ENCODE measurements at places on chromosomes 1 and 21.

GRCh38 chr1:77316006-77316405 lies 34.2 kb downstream of the AK5 start:
- DNase-seq: no peak

GRCh38 chr1:228404107-228404720 lies 2.4 kb downstream of the TRIM11 start:
- DNase-seq: no peak

GRCh38 chr1:193558491-193559028 lies 372.1 kb upstream of the B3GALT2 start:
- DNase-seq: peak; percentile 50

DNA sequence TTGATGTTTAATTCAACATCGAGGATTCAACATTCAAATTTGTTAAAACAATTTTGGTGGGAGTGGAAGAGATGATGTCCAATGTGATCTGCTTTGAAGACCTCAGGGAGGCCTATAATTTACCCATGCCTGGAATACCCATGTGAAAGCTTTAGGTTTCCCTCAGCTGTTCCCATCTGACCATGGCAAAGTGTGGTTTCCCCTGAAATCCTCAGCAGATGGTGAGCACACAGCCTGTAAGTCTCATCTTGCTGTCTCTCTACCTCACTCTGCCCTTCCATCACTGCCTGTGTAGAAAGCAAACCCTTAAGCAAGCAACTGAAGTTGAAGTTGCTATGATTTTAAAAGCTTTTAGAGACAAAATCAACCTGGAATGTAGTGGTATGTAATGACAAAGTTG lies 80.1 kb upstream of the ATF3 start:
- no peak for DNase-seq

DNA sequence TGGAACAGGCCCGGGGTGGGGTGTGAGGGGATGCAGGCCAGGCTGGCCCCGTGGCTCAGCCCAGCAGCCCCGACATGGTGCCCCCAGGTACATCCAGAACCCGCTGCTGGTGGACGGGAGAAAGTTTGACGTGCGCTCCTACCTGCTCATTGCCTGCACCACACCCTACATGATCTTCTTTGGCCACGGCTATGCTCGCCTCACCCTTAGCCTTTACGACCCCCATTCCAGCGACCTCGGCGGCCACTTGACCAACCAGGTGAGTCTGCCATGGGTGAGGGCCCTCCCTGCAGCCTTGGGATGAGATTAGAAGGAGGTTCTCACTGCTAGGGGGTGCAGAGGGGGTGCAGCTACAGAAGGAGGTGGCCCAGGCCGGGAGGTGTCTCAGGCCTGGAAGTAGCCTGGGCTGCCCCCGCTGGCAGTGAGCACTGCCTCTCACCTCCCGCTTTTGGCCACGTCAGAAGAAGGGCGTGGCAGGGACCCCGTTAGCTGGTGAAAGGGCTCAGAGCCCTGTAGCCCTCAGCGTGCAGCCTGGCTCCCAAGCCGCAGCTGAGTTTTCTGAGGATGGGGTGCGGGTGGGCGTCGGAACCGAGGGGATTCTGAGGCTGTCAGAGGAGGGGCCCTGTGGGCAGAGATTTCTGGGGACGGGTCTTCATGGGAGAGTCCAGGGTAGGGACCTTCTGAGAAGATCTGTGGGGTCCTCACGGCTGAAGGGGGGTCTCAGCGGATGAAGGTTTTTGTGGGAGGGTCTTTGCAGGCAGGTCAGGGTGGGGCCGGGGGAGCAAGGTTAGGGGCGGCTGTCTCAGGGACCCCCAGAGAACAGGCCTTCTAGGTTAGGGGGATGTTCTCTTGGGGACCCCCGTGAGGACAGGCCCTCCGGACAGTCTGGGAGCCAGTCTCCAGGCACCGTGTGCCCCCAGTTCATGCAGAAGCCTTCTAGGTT lies 10.4 kb downstream of the TTLL10 start:
- DNase-seq: no peak

- no peak for DNase-seq
Observed at GRCh38 chr1:116712510-116712909, 41.7 kb upstream of the CD2 start.

GRCh38 chr1:169588785-169589485 lies 2.7 kb upstream of the F5 start:
- DNase-seq: no peak

DNA sequence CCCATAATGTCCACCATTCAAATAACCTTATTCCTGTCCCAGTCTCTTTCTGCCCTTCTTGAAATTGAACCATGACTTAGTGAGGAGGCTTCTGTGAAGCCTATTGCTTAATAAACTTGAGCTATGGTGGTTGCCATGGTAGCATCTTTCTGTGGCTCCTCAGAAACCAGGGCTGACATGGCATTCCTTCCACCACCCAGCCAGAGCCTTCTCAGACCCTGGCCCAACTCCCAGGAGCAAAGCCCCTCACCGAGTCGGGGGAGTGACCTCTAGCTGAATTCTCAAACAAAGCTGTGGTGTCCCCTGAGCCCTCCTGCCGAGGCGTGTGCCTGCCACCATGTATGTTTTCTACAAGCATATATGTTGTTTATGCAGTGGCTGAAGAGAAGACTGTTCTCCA lies 259.1 kb downstream of the CACNA1E start:
- no peak for DNase-seq

DNA sequence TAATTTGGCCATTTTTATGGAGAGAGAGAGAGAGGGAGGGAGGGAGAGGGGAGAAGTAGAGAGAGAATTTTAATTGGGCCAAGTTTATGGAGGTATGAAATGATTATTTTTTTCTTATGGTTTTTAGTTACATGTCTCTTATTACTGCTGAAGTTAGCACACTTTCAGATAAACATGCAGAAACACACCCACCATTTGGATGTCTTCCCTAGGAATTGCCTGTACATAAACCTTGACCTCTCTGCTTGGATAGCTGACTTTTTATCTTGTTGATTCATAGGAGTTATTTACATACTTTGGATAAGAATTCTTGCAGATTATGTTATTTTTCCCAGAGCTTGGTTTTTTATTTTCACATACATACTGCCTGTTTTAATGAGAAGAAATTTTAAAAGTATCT lies 310.2 kb upstream of the ADAMTS5 start:
- no peak for DNase-seq

- no peak for DNase-seq
Observed at GRCh38 chr1:165862448-165862847, 35.0 kb downstream of the UCK2 start.

DNA sequence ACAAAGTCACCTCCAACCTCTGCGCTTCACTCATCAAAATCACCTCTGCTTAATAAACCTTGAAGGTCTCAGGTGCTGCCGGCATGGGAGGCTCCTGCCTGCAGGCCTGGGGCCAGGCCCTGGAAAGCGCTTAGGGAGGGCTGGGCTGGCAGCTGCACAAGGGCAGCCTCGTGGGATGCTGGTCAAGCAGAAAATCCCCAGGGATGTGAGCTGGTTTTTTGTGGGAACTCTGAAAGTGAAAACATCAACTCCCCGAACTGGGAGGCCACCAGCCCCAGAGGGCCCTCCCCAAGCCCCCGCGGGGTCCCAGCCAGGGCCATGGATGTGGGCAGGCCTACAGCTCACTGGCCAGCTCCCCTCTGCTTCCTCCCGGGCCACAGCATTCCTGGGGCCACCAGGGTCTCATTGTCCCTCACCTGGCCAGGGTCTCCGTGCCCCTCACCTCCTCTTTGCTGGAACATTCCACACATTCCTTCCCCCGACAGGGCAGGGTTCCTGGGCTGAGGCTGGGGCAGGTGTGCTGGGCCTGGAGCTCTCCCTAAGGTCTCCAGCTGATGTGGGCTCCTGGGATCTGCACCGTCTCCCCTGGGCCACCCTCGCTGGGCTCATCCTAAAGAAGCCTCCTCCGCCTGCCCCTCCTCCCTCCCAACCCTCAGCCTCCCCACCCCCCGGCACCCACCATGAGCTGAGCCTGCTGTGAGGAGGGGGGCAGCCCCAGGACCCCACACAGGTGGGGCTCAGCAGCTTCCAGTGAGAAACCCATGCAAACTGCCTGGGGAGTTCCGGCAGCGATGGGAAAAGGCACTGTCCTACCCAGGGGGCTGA lies 36.0 kb upstream of the POFUT2 start:
- no peak for DNase-seq

- no peak for DNase-seq
Observed at GRCh38 chr1:239815074-239815473, 276.6 kb upstream of the FMN2 start.

- DNase-seq: no peak
Observed at GRCh38 chr1:112862753-112863426, 93.1 kb downstream of the SLC16A1 start.

GRCh38 chr1:240732390-240732789 lies 120.4 kb upstream of the GREM2 start:
- no peak for DNase-seq

DNA sequence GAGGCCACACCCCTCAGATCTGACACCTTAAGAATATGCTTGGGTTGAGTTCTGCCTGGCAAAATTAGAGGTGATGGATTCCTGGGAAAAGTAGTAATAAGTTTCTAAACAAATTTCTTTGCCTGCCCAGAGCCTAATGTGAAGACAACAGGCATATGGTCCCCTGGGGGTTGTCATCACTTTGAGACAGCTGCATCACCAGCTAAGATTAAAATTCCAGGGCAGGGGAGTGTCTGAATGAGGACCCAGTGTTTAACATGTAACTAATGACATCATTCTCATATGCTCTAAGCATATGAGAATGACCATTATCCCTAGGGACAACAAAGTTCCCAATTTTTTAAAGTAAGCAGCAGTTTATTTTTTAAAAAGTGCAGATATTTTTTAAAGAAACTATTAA lies 432.2 kb downstream of the PCP4 start:
- no peak for DNase-seq

DNA sequence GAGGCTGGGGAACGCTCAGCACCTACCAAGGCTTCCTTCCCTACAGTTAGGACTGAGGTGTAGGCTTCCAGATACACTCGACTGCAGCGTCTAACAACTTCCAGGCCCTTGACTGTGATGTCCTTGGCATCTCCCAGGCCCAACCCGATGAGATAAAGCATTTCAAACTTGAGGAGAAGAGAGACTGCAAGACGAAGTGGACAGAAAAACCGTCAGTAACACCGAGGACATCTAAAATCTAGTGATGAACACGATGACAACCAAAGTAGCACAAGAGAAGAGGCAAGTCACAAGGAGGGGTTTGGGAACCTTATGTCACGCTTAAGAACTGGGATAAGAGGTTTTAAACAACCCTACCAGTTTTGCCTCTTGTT lies 314 bp downstream of the DPH5 start:
- DNase-seq: no peak

GRCh38 chr1:40898431-40898901 lies 36.3 kb upstream of the CITED4 start:
- DNase-seq: no peak

DNA sequence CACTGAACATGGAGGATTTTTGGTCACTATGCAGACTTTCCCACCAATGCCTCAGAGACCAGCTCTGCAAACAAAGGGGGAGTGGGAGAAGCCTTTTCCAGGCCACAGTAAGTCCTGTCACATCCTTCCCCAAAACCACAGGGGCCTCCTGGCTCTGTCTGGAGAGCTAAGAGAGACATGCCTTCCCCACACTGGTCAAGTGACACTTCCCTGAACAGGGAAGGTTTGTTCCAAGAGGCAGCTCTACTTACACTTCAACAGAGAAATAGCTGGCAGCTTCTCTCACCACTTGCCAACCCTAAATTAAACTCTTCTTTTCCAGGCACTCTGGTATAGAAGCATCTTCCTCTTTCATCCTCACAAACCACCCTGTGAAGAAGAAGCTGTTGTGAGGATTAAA lies 39.7 kb downstream of the EDN2 start:
- DNase-seq: no peak

DNA sequence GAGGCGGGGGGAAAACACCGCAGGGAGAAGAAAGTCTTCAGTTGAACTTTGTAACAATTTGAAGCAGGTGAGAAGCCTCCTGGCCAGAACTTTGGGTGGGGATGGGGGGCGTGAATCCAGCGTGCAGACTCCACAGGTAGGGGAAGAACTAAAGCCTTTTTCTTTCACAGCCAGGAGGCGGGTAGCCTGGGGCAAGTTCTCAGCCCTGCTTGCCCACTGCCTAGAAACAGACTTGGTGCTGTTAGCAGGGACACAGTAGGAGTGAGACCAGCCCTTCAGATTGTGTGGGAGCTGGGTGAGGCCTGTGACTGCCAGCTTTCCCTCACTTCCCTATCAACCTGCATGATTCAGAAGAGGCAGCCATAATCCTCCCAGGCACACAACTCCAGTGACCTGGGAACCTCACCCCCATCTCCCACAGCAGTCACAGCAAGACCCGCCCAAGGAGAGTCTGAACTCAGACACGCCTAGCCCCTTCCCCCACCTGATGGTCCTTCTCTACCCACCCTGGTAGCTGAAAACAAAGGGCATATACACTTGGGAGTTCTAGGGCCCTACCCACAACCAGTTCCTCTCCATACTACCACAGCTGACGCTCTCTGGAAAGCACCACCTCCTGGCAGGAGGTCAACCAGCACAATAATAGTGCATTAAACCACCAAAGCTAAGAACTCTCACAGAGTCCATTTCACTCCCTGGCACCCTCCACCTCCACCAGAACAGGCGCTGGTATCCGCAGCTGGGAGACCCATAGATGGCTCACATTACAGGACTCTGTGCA lies 83.5 kb upstream of the CDC42BPA start:
- DNase-seq: no peak

DNA sequence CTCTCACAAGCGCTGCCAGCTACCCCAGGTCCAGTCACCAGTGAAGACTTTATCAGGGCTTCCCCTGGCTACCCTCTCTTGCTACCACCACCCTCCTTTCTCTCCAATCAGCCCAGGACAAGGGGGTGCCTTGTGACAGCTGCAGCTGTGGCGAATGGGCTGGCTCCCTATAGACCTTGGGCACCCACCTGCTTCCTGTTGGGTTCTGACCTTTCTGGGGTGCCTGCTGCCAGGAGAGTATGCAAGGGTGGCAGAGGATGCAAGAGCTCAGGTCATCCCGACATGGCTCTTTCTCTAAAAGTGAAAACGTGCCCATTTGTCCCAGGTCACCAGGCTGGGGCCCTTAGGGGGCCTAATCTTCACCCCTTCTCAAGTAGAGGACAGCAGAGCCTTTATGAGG lies 6.6 kb downstream of the KLHDC8A start:
- DNase-seq: no peak

- DNase-seq: no peak
Observed at GRCh38 chr1:5898266-5898665, 94.0 kb downstream of the NPHP4 start.

- no peak for DNase-seq
Observed at GRCh38 chr1:152186556-152187285, 27.7 kb upstream of the RPTN start.

DNA sequence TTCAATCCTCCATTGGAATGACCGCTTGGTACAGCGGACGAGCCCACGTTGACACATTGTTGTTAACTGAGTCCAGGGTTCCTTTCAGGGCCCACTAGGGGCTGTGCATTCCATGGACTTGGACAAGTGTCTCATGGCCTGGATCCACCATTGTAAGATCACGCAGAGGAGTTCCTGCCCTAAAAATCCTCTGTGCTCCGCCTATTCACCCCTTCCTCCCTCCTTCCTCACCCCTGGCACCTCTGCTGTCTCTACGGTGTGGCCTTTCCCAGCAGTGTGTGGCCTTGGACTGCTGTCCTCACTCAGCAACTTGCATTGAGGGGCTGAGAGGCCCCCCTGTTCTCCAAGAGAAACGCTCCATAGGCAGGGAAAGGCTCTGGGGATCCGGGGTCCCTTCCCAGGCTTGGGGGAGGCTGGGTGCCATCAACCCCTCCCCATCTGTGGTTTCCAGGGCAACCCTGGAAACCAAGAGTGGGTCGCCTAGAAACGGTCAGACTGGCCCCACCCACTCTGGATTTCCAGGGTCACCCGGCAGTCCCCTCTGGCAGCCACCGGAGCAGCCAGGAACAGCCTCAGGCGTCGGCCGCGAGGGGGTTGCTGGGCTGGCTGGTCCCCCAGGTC lies 50.9 kb downstream of the MEGF6 start:
- DNase-seq: no peak

GRCh38 chr1:40634901-40635655 lies 30.4 kb downstream of the RIMS3 start:
- DNase-seq: no peak

Measured in left lung (tissue), 14 donors.